ENCODE measurements at places on chromosomes 1 and 21. TPM values are rescaled to one million over a fixed set of nuclear protein-coding genes. Genes with fewer than 3 reads are reported as not detected.

The PCSK9 gene
- total RNA-seq, result not detected

The NGF gene
- total RNA-seq, result not detected

The SMG5 gene
- 109 TPM for total RNA-seq

The SLC9C2 gene
- not detected for total RNA-seq

The IQGAP3 gene
- total RNA-seq, result 8.6 TPM

The ZNF593OS gene
- total RNA-seq, result not detected

The OR2T2 gene
- total RNA-seq, result not detected

The DYNLT4 gene
- total RNA-seq, result not detected

The ZNF436 gene
- total RNA-seq, result 4.6 TPM

The LCK gene
- total RNA-seq, result 279 TPM

The PIK3CD gene
- total RNA-seq, result 153 TPM

The AGBL4 gene
- total RNA-seq, result not detected

The PALMD gene
- not detected for total RNA-seq
